DMS 273 treated with DMSO at 0.1 percent for 48 hours (cell line): ENCODE measurements at places on chromosomes 1 and 21.

DNA sequence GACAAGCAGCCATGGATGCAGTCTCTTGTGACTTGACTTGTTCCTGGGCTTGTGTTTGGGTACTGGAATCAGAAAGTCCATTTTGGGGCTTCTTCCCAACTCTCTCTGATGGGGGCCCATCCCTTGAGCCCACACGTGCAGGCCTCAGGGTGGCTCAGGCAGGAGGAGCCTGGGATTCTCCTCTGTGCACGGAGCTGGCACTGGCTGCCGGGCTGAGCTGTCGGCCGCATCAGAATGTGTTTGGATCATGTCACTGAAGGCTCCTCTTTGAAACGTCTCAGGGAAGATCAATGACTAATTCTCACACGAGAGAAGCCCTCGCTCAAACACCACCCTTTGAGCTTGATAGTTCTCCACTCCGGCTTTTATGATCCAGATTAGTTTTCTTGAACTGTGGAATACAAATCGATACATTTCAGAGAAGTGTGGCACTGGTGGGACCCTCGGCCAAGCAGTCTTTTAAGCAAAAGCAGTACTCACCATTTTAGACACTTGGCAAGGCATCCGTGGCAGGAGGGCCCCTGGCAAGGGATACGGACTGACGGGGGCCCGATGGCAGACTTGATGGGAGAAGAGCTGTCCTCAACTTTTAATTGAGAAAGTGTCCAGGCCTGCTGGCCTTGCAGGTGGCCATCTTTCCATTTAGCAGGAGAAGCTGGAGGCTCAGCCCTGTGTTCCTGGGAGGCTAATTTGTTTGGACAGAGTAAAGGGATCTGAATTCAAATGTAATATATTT is 220.7 kb upstream of the C1orf174 start:
- DNase-seq = no peak

DNA sequence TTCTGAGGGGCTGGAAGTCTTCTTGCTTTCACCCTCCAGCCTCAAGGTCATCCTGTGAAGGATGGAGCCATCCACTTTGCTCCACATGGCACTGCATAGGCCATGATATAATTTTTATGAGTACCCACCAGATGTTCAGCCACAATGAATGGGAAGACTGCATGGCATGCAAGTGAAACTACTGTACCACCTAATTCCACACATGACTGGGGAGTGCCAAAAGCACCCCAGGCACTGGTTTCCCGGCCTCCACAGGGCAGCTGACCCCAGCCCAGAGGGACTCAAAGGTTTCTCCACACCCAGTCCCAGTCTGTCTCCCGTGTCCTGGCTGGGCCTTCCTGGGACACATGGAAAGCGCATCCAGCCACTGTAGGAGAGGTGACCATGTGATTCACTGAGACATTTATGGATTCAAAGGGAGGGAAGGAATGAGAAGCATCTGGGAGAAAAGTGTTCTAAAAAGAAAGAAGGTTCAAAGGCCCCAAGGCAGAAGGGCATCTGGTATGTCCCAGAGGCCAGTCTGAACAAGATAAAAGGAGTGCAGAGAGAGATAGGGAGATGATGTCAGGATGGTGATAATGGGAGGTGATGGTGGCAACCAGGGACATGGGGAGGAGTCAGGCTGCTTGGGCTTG is 12.1 kb downstream of the RHOU start:
- no peak for DNase-seq

DNA sequence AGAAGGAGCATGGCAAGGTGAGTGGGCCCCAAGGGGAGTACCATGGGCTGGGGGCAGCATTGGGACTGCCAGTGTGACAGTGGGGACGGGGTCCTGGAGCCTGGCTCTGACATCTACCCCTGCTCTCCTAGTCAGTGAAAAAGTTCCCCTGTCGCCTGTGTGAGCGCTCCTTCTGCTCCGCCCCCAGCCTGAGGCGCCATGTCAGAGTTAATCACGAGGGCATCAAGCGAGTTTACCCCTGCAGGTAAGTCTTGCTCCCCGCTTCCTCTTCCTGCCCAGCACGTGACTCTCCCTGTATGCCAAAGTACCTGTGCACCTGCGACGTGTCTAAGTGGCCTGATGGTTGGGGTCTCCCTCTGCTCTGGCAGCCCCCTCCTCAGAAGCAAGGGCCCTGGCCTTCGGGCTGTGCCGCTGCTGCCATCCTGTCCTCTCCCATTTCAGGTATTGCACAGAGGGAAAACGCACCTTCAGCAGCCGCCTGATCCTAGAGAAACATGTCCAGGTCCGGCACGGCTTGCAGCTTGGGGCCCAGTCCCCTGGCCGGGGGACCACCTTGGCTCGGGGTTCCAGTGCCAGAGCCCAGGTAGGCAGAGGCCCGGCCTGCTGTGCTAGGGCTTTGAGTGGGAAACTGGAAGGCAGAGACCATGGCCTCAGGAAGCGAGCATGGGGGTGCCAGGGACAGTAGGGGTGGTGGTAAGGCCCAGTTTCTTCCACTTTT is 8.1 kb downstream of the ZNF687 start:
- no peak for DNase-seq

GRCh38 chr1:174953285-174954072 is 46.3 kb upstream of the CACYBP start:
- DNase-seq = no peak

DNA sequence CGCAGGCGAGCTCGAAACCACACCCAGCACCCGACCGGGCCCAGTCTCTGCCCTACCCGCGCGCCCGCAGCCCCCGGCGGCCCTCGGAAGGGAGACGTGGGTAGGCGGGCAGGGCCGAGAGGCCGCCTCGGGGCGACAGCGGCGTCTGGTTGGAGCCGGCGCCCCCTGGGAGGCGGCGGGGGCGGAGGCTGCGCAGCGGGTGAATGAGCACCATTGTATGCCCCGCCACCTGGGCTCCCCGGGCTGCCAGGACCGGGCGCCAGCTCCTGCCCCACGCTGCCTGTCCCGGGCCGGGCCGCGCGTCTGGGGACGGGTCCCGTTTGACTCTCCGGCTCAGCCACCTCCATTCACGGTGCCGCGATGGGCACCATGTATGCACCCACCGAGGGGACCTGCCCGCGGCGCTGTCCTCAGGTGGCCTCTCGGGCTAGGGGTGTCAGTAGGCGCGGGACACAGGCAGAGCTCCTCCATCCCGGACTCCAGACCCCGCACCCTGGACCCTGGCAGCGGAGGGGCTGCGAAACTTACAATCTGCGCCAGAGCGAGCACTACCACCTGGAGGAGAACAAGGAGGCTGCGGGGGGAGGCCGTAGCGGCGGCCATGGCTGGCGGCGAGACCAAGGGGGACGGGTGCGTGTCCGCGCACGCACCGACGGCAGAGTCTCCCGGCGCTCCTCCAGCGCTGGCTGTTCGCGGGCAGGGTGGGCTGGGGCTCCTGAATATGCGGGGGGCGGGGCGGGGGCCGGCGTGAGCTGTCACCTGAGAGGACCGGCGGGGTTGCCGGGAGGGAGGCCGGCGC is at the start of gene COL9A2:
Gene COL9A2 (minus strand): TSS at position 692 of the 799 bp plus-strand sequence. CDS start 89 bp downstream, at position 603.
- DNase-seq = peak; percentile 96

DNA sequence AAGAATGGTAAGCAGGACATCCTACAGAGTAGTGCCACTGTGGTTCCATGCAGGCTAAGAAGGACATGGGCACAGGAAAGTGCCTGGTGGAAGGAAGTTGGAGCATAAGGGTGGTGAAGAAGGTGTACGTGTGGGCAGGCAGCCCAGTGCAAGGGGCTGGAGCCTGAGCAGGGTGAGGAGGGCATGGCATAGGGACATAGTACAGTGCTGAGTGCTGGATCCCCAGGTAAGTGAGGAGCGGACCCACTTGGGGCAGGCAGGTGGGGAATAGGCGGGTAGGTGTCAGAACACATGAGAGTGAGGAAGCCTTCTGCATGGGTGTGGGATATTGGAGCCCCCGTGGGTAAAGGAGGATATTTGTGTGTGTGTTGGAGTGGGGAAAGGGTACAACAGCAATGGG is 15.7 kb upstream of the LRRC53 start:
- DNase-seq = no peak

DNA sequence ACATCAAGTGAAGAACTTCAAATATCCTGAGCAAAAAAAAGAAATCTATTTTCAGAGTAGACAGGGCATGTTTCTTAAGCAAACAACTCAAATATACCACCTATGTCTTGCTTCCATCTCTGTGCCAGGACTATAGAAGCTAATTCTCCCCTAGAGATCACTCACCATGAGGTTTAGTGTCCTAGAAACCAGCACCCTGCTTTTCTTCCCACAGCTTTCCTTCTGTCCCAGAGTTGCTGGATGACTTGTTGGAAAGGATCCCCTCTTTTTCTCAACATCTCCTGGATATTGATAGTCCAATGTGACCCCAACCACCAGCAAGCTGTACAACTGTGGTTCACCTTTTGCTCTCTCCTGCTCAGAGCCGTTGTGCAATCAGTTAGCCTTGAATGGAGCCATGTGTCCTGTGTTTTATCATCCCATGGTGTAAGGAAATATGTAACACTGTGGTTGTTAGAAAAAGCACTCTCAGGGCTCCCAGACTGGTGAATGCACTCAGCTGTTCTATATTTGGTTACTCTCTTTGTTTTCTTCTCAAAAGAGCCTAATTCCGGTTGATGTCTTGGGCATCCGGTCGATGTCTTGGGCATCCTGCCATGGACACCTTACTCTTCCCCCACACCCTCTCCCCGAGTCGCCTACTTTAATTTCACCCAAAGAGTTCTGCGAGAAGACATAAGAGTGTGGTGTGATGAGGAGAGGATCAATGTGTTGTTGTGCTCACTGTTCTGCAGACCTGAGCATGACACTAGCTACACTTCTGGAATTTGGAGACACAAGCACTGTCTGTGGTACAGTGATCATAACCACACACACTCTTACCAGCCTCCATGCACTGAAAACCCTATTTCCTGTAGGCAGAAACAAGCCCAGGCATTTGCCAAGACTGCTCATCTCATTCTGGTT is 1.7 kb downstream of the TNFSF4 start:
- no peak for DNase-seq

- no peak for DNase-seq
Observed at GRCh38 chr1:177645491-177646190, 324.2 kb downstream of the SEC16B start.

DNA sequence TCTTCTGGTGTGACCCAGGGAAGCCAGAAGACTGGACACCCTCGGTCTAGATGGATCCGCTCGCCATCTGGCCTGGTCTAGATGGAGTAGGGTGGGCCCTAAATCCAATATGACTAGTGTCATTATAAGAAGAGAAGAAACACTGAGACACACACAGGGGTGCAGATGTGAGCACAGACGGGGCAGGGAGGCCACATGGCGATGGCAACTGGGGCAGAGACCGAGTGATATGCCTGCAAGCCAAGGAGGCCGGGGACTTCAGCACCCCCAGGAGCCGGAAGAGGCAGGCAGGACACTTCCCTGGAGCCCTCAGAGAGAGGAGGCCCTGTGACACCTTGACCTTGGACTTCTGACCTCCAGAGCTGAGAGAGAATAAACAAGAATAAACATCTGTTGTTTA is 5.6 kb upstream of the TFF3 start:
- no peak for DNase-seq

DNA sequence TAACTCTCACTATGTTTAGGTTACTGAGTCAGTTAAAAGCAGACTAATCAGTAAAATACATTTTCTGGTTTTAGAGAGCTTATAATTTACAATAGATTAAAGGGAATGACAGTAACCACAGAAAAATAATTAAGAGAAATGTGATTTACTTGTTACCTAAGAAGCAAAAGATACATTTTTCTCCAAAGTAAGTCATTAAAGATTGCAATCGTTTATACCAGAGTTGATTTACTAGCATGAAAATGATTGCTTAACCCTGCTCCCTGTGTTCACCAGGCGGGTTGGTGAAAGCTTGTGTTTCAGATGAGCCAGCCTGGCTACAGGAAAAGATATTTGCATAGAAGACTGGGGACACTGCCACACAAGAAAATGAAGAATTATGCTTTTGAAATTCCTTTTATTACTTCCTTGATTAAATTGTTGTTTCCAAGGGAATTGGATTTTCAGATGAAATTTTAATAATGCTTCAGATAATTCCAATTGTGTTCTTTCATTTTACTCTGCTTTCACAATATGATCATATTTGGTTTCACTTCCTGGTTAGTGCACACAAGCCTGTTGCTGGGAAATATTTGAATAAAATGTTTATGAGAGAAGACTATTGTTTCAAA is 27.9 kb downstream of the LRRC8B start:
- no peak for DNase-seq

DNA sequence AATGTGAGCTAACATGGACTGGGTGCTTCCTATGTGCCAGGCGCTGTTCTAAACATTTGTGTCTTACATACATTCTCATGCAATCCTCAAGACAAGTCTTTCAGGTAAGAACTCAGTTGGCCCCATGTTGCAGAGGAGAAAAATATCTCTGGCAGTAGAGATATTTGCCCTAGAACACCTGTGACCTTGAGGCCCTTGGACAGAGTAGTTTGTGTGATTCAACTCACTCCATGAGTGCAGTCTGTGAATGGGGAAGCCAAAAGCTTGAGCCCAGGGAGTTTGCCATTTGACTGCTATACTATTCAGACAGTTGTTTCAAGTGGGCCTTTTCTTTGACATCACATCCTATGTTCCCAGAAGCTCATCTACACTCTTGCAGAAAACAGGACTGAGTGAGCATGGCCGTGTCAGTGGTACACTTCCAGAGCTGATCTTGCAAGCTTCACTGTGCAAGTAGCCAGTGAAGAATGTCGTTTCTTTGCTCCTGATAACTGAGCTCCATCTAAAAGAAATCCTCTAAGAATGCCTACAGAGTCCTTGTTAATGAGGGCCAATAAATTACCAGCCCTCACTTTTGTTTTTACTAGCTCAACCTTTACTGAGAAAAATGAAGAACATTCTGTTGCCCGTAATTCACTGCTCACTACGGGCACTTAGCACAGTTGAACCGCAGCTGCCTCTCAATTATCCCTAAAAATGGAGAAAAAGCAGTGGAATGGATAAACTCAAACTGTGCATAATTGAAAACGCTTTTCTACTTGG is 98.7 kb upstream of the C8B start:
- no peak for DNase-seq

DNA sequence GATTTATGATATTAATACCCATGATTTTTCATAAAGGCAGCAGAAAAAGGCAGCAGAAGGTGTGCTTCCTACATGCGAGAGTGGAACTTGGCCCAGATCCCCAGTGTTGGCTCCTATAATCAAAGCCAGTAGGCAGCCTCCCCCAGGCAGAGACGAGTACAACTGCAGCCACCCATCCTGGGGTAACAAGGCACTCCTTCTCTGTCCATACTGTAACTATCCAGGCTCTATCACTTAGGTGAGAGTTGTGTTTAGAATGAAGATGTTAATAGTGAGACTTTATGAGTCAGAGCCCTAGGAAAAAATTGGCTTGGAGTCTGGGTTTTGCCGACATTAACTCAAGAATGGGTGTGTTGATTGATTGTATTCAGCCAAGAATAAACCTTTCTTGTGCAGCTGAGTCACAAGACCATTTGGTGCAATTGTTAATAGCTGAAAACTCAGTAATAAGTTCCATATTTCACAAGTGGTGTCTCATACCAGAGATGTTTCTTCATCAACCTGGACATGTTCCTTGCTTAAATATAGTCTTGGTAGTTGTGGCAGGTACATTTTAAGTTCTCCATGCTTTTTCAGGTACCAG is 322.3 kb downstream of the DUSP10 start:
- DNase-seq = no peak

- no peak for DNase-seq
Observed at GRCh38 chr21:27734146-27734545, 767.3 kb upstream of the ADAMTS5 start.
